ENCODE measurements at places on chromosomes 3 and 15.

DNA sequence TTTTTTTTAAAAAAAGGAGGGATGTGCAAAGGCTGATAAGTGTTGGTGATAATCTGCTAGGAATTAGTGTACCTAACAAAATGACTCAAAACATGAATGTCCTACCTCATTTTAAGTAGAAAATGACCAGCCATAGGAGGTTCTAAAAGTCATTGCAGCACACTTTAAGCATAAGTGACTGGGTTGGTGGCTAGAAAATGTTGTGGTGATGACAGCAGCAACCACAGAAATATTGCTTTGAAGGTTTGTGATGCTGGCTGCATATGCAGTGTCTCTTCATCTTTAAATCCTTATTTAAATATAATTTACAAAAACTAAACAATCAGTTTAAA lies 55.2 kb downstream of the CMSS1 start:
- no peak for DNase-seq

DNA sequence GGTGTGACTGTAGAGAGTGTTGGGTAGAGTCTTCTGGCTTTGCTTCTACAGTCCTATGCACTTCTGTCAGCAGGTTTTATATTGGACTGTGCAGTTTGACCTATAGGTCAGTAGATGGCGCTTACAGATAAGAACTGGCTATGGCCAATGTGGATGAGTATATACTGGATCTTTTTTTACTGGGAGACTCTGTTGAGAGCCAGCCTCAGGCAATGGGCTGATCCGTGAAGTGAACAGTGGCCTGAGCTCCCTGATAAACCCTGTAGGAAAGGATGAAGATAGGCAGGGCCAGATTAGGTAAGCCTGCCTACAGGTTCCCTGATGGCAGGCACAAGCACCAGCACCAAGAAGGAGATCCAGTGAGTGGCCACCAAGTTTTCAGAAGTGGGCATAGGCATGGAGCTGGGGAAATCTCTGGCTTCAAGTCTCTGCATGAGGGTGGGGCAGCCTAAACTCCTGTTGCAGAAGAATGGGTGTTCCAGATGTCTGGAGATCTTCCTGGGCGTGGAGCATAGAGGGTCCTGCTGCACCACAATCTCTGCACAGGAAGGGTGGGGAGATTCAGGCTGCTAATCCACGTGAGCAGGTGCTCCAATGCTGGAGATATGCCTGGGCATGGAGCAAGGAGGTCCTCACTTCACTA lies 326.0 kb upstream of the SGO1 start:
- no peak for DNase-seq

DNA sequence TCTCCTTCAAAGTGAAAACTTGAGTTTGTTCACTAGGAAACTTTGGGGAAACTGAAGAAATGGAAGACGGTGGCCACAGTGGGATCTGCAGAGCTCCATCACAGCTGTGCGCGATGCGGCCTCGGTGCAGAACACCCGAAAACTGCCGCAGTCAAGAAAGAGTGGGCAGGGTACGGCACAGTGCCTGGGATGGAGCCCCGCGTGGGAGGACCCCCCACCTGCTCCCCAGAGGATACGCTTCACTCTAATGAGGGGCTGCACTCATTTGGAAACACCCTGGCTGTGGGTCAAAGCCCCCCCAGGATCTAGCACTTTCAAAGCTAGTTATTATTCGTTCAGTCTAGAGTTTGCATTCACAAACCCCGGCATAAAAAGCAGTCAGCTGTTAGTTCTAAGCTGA lies 9.5 kb downstream of the ADAMTS17 start:
- DNase-seq, result no peak

DNA sequence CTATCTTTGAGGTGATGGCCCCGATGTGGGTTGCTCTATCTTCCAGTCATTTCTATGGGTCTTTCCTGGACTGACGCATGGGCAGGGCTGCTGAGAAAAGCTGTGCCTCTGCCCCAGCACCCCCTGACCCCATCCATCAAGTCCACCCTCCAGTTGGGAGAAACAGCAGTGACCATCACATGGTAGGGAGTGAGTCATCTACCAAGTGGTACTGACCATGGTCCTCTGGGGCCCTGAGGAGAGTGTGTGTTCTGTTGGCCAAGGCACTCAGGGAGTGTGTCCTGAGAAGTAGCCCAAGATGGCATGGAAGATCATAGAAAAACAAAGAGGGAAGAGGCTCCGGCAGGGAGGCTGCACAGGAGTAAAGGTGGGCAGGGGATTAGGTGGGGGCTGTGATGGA lies 1.6 kb upstream of the DNAH1 start:
- no peak for DNase-seq

DNA sequence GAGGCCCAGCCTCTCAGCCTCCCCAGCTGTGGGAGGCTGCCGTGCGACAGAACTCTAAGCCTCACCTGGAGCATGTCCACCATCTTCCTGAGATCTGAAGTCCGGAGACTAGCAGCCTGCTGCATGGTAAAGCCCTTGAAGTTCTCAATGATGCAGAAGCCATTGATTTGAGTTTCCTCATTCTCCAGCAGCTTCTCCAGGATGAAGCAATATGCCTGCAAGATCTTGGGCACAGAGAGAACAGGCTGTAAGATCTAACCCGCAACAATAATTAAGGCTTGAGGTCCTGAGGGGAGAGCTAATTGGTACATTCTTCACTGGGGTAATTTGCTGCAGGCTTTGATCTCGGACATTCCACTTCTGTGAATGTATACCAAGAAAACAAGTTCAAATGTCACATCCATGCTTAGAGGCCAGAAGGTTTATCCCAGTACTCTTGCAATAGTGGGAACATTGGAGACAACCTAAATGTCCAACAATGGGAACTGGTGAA lies 9.7 kb downstream of the RLBP1 start:
- no peak for DNase-seq

- DNase-seq, result no peak
These were observed 619.5 kb upstream of the TBL1XR1 start for GRCh38 chr3:177816667-177817208.

DNA sequence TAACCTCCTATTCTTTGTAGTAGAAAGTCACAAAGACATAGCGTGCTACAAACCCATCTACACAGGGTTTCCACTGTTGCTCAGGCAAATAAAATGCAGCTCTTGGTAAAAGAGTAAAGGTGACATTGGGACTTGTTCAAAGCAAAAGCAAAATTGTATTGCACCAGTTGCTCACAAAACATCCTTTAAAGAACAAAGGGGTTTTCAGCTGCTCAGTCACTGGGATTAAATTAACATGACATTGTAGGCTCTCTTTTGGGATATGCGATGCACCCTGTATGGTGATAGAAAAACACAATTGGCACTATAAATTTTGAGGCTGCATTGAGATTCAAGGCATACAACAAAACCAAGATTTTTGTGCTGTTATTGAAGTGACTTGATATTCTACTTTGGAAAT lies 447.3 kb upstream of the CNTN3 start:
- no peak for DNase-seq

- no peak for DNase-seq
These were observed 582 bp downstream of the CGNL1 start for GRCh38 chr15:57376696-57377477.

- DNase-seq, result no peak
These were observed 319.4 kb upstream of the RASGRP1 start for GRCh38 chr15:38883987-38884386.

GRCh38 chr15:85947021-85947420 lies 132.7 kb upstream of the AGBL1 start:
- no peak for DNase-seq

- no peak for DNase-seq
These were observed 2.4 kb downstream of the TRPM1 start for GRCh38 chr15:31098953-31099740.

- no peak for DNase-seq
These were observed 45.2 kb upstream of the ARRDC4 start for GRCh38 chr15:97915261-97915660.

DNA sequence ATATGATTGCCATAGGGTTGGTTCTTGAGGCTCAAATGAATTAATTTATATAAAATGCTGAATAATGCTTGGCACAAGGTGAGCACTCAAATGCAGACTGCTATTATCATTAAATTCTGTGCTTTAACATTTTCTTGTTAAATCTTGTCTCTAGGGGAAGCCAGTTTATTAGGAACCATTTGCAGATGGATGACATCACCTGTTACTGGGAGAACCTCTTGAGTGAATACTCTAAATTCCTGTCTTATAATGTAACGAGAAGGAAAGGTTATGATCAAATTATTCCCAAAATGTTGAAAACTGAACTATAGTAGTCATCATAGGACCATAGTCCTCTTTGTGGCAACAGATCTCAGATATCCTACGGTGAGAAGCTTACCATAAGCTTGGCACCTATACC lies 6.2 kb upstream of the TIMMDC1 start:
- no peak for DNase-seq

GRCh38 chr15:84108728-84109127 lies 126.8 kb upstream of the GOLGA6L4 start:
- no peak for DNase-seq

GRCh38 chr3:65560133-65560532 lies 478.6 kb downstream of the MAGI1 start:
- no peak for DNase-seq

DNA sequence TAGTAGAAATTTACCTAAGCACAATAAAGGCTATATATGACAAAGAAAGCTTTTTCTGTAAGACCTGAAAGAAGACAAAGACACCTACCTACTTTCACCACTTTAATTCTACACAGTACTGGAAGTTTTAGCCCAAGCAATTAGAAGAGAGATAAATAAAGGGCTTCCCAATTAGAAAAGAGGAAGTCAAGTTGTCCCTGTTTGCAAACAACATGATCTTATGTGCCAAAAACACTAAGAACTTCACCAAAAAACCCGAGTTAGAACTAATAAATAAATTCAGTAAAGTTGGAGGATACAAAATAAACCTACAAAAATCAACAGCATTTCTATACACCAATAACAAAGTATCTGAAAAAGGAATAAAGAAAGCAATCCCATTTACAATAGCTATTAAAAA lies 190.9 kb downstream of the NR2F2 start:
- DNase-seq, result no peak

DNA sequence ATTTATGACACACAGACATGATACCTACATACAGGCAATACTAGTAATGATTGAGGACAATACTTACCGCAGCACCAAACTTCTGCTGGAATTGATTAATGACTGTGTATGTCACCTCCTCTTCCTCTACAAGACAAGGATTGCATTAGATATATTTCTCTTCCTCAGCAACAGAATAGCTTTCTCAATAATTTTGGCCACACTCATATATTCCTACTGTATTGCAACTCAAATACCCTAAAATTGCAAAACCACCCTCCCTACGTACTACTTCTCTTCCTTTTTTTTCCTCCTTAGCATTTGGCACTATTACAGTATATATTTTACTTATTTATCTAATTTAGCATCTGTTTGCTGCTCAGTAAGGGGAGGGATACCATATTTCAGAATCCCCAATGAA lies 14.8 kb downstream of the EXD1 start:
- no peak for DNase-seq

DNA sequence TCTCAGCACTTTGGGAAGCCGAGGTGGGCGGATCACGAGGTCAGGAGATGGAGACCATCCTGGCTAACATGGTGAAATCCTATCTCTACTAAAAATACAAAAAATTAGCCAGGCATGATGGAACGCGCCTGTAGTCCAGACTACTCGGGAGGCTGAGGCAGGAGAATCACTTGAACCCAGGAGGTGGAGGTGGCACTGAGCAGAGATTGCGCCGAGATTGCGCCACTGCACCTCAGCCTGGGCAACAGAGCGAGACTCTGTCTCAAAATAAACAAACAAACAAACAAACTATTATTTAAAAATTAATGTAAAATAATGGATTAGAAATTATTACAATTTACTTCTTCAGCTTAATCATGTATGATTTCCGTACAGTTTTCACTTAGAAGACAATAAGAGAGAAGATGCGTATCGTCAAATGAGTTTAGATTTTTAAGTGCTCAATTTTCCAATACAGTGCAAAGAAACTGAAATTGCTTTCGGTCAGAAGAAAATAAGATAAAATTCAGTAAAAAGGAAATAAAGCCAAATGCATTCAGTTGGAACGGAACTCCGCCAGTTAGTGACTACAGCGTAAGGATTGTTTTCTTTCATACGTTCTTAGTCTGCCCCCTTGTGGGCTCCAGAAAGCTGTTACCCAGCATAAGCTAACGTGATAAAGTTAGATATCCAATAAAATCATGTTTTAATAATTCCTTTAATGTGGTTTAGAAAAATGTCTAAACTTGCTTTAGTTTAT lies 24.8 kb downstream of the AADAC start:
- no peak for DNase-seq

All from stimulated activated CD8-positive, alpha-beta memory T cell treated with anti-CD3 and anti-CD28 coated beads, Interleukin-4, amount 100 ng/mL, for 1 hour (primary cell).